ENCODE measurements at places on chromosomes 6 and 20.
A peak's percentile ranks its signal among the peaks of the same experiment; 100 is the strongest.

DNA sequence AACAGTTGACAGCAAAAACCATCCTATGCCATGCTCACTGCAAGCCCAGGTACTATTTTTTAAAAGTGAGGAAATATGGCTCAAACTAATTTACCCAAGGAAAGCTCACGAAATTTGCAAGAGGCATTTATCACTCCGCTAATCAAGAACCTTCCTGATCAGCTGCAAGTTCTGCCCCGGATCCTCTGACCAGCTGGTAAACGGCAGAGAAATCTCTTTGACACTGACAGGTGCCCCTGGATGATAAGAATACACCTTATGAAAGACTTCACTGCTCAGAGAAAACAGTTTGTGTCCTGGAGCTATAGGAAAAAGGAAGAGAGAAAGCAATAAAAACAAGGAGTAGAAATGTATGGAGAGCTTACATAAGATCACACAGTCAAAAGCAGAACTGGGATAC lies 6.4 kb downstream of the CNKSR3 start:
- DNase-seq = no peak

DNA sequence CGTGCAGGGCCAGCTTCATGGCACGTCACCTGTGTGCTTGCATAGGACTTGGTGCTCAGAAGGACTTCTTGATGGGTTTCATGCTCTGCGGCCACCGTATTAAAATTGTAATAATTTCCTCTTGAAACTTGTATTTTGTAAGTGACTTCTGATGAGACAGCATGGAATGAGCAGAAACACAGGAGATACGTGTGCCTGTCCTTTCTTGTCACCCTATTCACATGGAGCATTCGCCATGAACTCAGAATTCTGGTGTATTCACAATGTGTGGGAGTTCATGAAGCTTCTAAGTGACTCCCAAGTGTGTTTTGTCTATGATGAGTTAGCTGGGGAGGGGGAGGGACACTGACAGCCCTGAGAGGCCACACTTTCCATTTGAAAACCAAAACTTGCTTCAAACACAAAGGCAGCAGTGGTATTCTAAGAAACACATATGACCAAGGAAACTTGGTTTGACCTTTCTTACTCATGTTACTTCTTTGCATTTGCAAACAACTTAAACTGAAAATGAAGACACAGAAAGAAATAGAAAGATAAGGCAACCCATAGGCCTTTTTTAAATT lies 92.1 kb upstream of the NEDD9 start:
- no peak for DNase-seq

GRCh38 chr6:77178821-77179220 lies 284.5 kb downstream of the HTR1B start:
- no peak for DNase-seq

GRCh38 chr20:46206025-46206424 lies 87.9 kb downstream of the CD40 start:
- DNase-seq = no peak

GRCh38 chr6:56349194-56349593 lies 101.8 kb upstream of the COL21A1 start:
- no peak for DNase-seq

GRCh38 chr20:4289875-4290274 lies 274.5 kb upstream of the RNF24 start:
- no peak for DNase-seq

- DNase-seq = no peak
Observed at GRCh38 chr6:26232940-26233648, 131.9 kb upstream of the BTN3A2 start.

GRCh38 chr6:105301072-105301503 lies 101.8 kb downstream of the PREP start:
- no peak for DNase-seq

GRCh38 chr6:26055719-26056582 lies 31.3 kb upstream of the HFE start:
- DNase-seq = peak; percentile 64

DNA sequence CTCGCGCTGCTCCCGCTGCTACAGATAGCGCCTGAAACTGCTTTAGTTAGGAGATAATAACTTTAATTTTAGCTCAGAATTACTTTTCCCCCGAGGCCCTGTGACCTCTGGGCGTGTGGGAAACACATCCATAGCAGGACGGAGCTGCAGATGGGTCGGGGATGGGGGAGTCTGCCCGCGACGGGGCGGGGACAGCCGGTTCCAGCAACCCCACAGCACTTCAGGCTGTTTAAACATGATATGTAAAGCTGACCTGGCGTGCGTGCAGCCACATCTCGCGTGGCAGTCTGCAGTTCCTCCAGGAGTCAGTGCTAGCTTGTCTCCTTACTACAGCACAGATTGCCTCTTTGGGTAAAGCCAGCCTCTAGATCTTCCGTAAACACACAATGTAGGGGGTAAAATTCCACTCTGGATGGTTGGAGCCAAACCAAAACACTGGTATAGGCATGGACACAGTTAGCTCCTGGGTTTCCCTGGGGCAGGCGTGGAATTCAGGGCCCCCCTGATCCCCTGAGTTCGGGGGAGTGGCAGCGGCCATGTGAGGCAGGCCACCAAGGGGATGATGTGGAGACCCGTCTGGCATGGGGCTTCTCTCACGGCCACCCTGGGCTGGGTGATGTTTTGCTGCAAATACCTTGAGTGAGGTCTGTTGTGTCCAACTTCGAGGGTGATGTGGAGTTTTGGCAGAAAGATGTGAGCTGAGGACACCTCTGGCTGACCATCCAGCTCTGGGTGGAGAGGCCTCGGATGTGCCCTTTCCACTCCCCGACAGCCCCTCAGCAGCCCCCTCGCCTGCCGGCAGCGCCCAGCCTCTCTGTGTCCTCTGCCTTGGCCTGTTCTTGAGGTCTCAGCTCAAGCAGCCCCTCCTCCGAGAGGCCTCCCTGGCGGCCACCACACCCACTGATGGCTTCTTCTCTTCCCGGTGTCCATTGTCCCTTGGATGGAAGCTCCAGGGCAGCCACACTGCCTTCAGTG lies 214.5 kb downstream of the TAF4 start:
- no peak for DNase-seq

DNA sequence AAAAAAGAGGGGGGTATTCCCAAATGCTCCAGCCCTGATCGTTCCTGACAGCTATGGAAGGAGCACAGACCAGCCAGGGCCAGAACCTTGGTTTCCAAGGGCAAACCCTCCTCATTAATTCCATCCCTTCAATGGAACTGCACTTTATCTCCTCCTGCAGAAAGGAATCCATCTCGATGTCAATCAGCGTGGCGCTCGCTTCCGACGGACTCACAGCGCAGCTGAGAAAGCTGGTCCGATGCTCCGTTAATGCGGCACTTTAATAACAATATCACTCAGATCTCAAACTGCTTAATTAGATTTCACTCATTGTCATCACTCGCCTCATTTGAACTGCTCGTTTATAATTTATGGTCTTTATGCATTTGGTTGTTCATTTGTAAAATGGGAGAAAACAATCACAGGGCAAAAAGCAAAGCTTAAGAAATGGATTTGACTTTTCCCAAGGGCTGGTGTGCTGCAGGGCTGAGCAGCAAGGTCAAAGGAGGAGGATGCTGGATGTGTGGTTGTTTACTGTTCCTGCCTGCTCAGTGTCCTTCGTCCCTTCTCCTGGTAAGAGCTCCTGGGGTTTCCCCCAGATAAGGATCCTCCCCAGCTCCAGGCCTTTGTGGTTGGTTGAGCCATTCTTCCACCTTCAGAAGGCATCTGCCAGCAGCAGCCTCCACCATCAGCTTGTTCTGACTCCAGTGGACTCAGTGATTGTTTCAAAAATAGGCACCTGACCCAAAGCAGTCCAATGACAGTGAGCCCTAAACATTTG lies 152.7 kb downstream of the ANKRD60 start:
- DNase-seq = no peak

- DNase-seq = no peak
Observed at GRCh38 chr20:47239719-47240067, 116.8 kb downstream of the ZMYND8 start.

GRCh38 chr6:1871724-1872315 lies 262.1 kb downstream of the FOXC1 start:
- DNase-seq = no peak

GRCh38 chr6:18748314-18748713 lies 361.2 kb downstream of the RNF144B start:
- DNase-seq = no peak

DNA sequence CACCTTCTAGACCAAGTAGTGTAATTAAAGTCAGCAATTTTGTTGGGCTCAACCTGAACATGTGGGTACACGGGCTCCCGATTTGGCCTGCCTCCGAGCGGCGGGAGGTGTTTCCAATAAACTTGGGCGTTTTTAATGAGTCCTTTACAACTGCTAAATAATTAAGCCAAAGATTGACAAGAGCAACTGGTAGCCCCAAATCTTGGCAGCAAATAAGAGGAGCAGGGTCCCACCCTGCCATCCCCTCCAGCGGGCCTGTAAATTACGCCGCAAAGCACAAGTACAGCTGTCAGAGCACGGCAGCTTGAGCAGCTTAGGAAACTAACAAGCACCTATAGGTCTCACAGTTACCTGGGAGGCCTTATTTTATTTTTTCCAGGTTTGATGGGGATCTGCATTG lies 217.1 kb downstream of the BMP7 start:
- no peak for DNase-seq

DNA sequence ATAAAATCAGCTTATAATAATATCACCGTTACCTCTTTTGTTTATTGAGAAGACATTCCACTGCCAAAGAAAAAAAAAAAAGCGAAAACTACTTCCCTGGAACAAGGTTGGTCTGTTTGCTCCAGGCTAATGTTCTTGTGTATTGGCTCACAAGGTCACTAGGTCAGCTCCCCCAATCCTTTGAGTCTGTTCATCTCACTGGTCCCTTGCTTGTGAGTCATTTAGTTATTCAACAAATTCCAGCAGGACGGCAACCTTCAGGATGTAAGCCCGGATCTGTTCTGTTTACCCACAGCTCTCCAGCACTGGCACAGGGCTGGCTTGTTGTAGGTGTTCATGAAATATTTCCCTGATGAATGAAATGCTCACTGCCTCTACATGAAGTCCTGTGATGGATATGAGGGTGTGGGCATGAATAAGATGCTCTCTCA lies 3.3 kb downstream of the ARHGAP40 start:
- no peak for DNase-seq

DNA sequence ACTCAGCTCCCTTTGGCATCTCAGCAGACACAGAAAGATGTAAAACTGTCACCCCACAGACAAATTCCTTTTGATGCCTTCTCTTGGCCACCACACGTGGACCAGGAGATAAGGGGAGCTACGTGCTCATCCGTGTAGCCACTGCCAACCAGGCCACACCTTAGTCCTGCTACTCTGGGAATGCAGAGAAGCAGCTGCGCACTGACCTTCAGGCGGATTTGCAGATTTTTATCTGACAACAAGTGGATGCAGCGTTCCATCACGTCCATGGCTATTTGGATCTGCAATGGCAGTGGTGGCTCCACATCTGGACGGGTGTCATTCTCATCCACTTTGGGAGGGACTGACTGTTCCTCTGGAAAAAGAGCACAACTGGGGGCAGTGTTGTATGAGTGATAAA lies 30.8 kb downstream of the TTI1 start:
- no peak for DNase-seq

- DNase-seq = no peak
Observed at GRCh38 chr6:79600313-79600712, 30.8 kb upstream of the SH3BGRL2 start.

DNA sequence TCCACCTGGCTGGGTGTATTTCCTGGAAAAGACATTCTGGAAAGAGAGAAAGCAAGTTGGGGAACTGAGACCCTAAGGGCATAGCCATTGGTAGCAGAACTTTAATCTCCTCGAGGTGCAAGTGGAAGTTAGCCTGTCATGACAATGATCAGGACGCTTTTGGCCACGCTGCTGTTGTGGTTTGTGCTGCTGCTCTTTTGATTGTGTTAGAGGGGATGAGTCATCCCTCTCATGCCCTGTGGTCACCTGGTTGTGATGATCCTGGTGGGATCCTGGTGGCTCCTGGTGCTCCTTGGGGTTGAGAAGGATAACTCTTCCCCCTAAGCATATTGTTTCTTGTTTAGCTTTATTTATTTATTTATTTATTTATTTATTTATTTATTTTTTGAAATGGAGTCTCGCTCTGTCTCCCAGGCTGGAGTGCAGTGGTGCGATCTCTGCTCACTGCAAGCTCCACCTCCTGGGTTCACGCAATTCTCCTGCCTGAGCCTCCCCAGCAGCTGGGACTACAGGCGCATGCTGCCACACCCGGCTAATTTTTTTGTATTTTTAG lies 350.3 kb downstream of the KIF16B start:
- no peak for DNase-seq

- DNase-seq = no peak
Observed at GRCh38 chr20:48844996-48845395, 17.2 kb upstream of the PREX1 start.

DNA sequence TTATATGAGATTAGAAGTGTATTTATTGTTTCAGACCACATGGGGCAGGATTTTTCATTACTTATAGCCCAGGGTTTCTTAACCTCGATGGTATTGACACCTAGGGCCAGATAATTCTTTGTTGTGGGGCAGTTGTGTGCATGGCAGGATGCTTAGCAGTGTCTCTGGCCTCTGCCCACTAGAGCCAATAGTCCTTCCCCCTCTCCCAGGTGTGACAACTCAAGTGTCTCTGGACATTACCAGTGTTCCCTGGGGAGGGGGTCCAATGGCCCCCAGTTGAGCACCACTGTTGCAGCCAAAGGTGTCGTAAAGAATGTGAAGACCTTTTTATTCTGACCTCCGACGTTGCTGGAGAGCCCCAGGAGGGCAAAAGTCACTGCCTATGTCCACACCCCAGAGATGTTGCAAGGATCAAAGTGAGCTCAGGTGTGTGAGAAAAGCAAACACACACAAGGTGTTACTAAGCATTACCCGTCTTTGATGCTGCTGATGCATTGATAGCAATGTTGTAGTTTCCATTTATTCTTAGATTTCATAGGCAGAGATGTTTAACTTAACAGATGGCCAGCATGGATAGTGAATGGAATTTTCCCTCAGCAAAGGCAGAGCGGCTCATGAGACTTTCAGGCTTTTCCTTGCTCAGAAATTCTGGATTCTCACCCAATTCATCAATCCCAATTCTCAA lies 22.2 kb downstream of the BANF2 start:
- no peak for DNase-seq

GRCh38 chr6:81875782-81876293 lies 123.4 kb upstream of the TENT5A start:
- DNase-seq = no peak

DNA sequence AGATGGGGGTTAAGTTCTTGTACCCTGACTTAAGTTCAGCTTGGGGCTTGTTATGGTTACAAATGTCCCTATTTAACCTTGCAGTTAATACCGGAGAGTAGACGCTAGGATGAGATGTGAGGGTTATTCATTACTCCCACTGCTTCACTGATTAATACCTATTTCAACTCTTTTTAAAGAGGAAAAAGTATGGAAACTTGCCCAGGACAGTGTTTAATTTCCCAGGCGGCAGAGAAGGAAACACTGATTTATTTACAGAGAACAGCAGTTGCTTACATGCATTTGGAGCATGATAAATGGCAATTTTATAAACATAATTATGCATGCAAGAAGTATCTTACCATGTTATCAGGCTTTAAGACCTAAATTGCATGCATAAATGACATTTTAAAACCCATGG lies 137.7 kb downstream of the RCAN2 start:
- DNase-seq = no peak
